ENCODE measurements at places on chromosomes 2 and 18. TPM values are rescaled to one million over a fixed set of nuclear protein-coding genes. Genes with fewer than 3 reads are reported as not detected.

GRCh38 chr2:201966691-201967438, 66.8 kb upstream of the FZD7 start:
- H3K36me3 ChIP-seq, result no peaks in the 10 kb centered on the region
- H3K27ac ChIP-seq, result peak overlapping the region; percentile 85
- peaks cover 4% of the 10 kb centered on the region for H3K27me3 ChIP-seq
- peaks cover 44% of the 10 kb centered on the region for H3K4me1 ChIP-seq
- peak overlapping the region; percentile 61 for H3K4me3 ChIP-seq
- no peak for DNase-seq

- H3K36me3 ChIP-seq, result no peaks in the 10 kb centered on the region
- peaks cover 5% of the 10 kb centered on the region for H3K4me1 ChIP-seq
- peak; percentile 85 for DNase-seq
- no peak overlapping the region for H3K4me3 ChIP-seq
Observed at GRCh38 chr18:59070181-59070912, 69.3 kb upstream of the SEC11C start.

DNA sequence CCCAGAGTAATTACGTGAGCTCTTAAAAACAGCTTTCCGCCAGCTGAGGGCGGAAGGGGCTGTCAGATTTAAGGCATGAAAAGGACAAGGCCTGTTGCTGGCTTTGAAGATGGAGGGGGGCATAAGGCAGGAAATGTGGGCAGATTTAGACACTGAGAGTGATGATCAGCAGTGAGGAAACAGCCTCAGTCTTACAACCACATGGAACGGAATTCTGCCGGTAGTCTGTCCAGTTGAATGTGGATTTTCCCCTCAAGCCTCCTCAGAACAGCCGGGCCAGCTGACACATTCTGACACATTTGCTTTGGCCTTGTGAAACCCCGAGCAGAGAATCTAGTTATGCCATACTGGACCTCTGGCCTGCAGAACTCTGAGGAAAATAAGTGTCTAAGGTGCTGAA, 16.6 kb downstream of the POLE4 start:
- peaks cover 7% of the 10 kb centered on the region for H3K36me3 ChIP-seq
- H3K4me1 ChIP-seq, result peaks cover 9% of the 10 kb centered on the region
- no peak overlapping the region for H3K27ac ChIP-seq
- H3K4me3 ChIP-seq, result no peak overlapping the region
- DNase-seq, result no peak
- H3K27me3 ChIP-seq, result no peaks in the 10 kb centered on the region

DNA sequence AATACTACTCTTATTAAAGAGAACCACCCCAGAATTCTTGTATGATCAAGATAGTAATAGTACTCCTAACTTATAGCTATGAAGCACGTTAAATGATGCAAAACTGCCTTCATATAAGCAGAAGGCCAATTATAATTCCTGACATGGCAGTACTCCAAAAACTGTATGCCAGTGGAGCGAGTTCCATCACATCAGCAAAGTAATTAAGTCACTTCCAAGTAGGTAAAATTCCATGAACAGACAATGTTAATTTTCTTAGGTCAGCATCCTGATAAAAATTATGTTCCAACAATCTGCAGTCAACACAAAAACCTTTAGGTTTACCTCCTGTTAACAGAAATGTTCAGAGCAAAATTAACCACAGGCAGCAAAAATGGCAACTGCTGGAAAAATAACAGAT, 136.7 kb downstream of the CDH2 start:
- DNase-seq, result no peak
- no peaks in the 10 kb centered on the region for H3K27me3 ChIP-seq
- no peak overlapping the region for H3K4me3 ChIP-seq
- no peaks in the 10 kb centered on the region for H3K36me3 ChIP-seq
- no peak overlapping the region for H3K27ac ChIP-seq

GRCh38 chr2:53941749-53942148, 29.0 kb downstream of the PSME4 start:
- H3K36me3 ChIP-seq, result peaks cover 27% of the 10 kb centered on the region
- no peaks in the 10 kb centered on the region for H3K4me1 ChIP-seq
- no peaks in the 10 kb centered on the region for H3K27me3 ChIP-seq
- no peak overlapping the region for H3K27ac ChIP-seq
- DNase-seq, result no peak

- no peaks in the 10 kb centered on the region for H3K27me3 ChIP-seq
- H3K36me3 ChIP-seq, result no peaks in the 10 kb centered on the region
- DNase-seq, result no peak
- no peaks in the 10 kb centered on the region for H3K4me1 ChIP-seq
- no peak overlapping the region for H3K27ac ChIP-seq
Observed at GRCh38 chr2:126881591-126881990, 17.1 kb upstream of the TEX51 start.

Gene FLACC1
- total RNA-seq, result 0.48 TPM

Gene CCBE1
- total RNA-seq, result 51.3 TPM

Gene DSC3
- 306 TPM for total RNA-seq

Data from type B pancreatic cell (in vitro differentiated cells).